Fibroblast of upper back skin (primary cell): ENCODE measurements at places on chromosomes 5 and 9.

GRCh38 chr5:73895471-73895870 lies 269.5 kb downstream of the ARHGEF28 start:
- no peak for DNase-seq

- DNase-seq, result peak; percentile 63
These were observed 115.9 kb downstream of the PIK3R1 start for GRCh38 chr5:68331192-68332079.

GRCh38 chr9:85713897-85714296 lies 27.9 kb downstream of the AGTPBP1 start:
- peak; percentile 32 for DNase-seq

DNA sequence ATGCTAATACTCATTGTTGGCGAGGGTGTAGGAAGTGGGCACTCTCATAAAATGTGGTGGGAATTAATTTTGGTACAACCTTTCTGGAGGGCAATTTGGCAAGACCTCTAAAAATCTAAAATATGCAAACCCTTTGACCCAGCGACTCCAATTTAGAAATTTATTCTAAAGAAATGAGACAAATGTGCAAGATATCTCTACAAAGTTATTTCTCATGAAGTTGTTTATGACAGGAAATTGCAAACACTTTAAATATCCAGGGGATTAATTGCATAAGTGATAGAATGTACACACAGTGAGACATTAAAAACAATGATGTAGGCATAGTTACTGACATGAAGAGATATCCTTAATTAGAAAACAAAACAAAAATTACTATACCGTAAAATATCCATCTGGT lies 246.3 kb upstream of the MAP3K1 start:
- no peak for DNase-seq

GRCh38 chr5:19739671-19740070 lies 248.3 kb downstream of the CDH18 start:
- peak; percentile 3 for DNase-seq

- DNase-seq, result no peak
These were observed 78.4 kb downstream of the EBF1 start for GRCh38 chr5:159021136-159021900.

DNA sequence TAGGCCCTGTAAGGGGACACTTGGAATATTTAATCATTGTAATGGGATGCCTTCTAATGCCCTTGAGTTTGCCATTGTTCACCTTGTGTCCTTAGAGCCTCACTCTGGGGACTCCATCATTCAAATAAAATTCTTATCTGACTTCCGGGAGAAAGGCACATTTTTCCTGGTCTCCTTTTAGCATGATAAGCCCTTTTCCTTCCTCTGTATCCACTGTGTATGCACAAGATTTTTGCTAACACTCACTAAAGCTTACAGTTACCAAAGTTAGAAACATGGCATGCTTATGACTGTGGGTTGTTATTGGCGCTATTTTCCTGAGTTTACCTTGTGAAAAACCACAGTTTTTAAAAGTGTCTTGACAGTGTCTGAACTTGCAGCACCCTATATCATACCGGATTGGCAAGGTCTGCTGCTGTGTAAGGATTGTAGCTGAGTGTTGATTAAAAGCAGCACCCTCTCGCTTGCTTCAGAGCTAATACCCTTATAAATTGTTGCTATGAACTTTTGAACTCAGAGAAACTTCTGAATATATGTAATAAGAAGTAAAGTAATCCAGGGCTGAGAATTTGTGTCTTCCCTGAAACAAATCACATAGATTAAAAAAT lies 46.4 kb downstream of the SNCAIP start:
- DNase-seq, result no peak

- DNase-seq, result peak; percentile 49
These were observed 270.2 kb downstream of the PSAT1 start for GRCh38 chr9:78566948-78567675.

- DNase-seq, result no peak
These were observed 287.6 kb upstream of the MSX2 start for GRCh38 chr5:174436750-174437149.

DNA sequence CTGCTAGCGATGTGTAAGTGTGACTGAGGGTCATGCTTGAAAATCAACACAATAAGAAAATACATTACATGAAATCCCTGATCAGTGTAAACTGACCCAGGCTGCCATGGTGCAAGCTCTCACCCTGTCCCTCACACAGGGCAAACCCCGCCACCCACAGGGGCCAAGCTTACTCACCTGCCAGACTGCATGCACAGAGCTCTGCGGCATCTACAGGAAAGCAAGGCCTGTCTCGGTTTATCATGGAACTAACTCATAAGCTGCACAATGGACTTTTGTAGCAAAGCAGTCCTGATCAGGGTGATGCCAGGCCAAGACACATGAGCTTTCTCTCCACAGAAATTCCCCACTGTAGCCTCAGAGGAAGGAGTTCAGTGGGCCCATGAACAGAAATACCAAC lies 9.7 kb downstream of the IPPK start:
- no peak for DNase-seq

GRCh38 chr9:34546834-34547827 lies 24.3 kb upstream of the ENHO start:
- DNase-seq, result peak; percentile 61

DNA sequence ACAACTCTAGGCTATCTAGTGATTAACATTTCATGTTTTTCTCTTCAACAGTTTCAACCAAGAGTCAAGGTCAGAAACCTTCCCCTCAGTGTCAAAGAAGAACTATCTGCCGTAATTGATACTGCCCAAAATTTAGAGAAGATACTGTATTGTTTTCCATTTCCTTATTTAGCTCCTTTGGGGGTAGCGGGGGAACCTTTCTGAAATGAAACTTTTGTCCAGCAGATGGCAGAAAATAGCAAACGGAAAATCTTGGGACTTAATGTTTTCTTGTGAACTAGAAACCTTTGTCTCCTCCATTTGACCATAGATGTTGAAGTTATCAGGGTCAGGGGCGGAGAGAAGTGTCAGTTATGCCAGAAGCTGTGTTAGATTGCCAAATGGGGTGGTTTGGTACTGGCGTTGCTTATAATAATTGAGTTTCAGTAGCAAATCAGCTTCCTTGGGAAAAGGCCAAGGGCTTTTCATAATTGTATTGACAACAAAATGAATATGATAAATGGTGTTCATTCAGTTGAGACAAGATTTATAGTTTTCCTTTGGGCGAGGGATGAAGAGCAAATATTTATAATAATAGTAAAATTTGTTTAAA lies 101.7 kb upstream of the TLX3 start:
- DNase-seq, result peak; percentile 64
